ENCODE measurements at places on chromosomes 11 and 22.

- no peak for DNase-seq
These were observed 337.2 kb upstream of the B3GAT1 start for GRCh38 chr11:134749040-134749839.

DNA sequence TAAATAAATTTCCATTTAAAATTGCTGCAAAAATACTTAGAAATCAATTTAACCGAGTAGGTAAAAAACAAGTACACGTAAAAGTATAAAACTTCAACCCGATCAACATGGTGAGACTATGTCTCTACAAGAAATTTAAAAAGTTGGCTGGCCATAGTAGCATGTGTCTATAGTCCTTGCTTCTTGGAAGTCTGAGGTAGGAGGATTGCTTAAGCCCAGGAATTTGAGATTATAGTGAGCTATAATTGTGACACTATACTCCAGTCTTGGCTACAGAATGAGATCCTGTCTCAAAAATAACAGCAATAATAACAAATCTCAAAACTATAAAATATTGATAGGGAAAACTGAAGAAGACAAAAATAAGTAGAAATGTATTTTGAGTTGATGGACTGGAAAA, 11.1 kb downstream of the CASP4 start:
- DNase-seq: no peak

GRCh38 chr11:110710628-110711381, 1.4 kb downstream of the ARHGAP20 start:
- peak; percentile 29 for DNase-seq

DNA sequence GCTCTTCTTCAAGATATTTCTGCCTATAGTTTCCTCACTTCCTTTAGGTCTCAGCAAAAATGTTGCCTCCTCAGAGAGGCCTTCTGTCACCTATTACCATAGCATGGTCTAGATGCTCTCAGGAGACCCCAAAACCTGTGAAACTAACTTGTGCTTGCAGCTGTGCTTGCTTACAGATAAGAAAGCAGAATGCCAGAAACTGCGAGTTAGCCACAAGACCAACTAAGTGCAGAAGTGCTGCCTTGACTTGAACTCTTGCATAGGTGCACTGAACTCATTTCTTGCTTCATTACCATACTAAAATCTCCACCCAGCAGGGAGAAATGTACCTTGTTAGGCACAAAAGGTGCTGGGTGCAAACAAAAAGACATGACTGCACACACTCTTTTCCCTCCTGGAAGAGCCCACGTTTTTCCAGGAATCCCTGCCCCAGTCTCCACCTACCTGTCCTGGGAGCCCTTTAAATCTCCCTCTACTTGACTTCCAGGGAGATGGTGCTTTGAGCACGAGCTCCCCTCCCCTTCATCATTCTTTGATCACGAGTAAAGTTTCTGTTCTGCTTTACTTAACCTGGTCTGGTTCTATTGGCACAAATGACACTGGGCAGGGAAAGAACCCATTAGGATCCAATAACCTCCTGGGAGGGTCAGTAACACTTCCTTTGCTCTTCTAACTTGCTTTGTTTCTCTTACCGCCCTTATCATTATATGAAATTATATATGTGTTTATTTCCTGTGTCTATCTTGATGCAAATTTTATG, 137.7 kb upstream of the DDI1 start:
- DNase-seq: no peak

- no peak for DNase-seq
These were observed 91.5 kb downstream of the YAP1 start for GRCh38 chr11:102201776-102202175.

GRCh38 chr11:47725442-47726117, 10.4 kb upstream of the AGBL2 start:
- DNase-seq: no peak

- no peak for DNase-seq
These were observed 25.5 kb upstream of the GGTLC2 start for GRCh38 chr22:22618923-22619322.

GRCh38 chr11:75862437-75862836, 47.4 kb downstream of the UVRAG start:
- no peak for DNase-seq

DNA sequence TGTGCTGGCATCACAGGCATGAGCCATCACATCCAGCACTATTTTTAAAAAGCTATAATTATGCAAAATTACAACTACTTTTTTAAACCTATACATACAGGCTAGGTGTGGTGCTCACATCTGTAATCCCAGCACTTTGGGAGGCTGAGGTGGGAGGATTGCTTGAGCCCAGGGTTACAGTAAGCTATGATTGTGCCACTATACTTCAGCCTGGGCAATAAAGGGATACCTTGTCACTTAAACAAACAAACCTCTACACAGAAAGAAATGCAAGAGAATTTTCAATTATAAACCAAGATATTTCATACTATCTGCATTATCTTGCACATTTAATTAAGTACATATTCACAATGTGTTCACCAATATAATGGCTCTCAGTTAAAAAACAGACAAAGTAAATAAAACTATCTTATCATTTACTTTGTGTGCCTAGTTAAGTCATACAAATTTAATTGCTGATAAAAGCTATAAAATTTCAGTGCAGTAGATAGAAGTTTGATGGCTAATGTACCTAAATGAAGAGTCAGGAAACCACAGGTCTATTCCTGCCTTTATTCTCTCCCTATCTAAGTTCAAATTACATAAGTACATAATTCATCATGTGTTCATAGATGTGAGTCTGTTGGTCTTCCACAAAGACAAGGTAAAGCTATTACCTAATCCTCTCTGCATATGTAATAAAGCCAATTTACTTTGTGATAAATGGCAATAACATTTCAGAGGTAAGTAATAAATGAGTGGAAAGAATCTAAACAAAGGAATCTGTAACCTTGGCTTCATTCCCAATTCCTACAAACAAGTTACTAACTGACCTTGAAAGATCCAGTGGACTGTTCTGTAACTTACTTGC, 9.0 kb upstream of the RDX start:
- DNase-seq: no peak

DNA sequence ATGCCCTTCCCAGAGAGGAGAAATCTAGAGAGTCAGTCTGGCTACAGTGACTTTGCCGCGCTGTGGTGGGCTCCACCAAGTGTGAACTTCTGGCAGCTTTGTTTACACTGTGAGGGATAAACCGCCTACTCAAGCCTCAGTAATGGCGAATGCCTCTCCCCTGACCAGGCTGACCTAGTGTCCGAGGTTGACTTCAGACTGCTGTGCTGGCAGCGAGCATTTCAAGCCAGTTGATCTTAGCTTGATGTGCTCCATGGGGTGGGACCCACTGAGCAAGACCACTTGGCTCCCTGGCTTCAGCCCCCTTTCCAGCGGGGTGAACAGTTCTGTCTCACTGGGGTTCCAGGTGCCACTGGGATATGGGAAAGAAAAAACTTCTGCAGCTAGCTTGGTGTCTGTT, 38.6 kb upstream of the PTH start:
- DNase-seq: no peak

- no peak for DNase-seq
These were observed 53.7 kb downstream of the PPP6R2 start for GRCh38 chr22:50396751-50397370.

- no peak for DNase-seq
These were observed 32.2 kb downstream of the C22orf31 start for GRCh38 chr22:29029202-29030000.

DNA sequence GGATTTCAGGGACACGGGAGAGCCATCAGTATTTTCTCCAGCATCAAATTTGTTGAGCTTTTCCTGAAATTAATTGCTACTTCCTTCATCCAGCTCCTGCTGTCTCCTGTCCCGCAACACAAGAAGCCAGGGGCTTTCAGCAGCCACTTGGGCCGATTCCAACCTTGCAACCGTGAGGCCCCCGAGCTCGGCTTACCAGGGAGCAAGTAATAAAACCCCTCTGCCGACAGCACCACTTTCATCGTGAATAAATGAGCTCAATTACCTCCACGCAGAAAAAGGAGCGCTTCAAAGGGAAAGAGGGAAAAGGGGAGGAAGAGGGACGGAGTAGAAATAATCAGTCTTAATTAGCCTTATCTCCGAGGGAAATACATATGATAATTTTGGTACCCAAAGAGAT, 76.6 kb downstream of the CELSR1 start:
- no peak for DNase-seq

DNA sequence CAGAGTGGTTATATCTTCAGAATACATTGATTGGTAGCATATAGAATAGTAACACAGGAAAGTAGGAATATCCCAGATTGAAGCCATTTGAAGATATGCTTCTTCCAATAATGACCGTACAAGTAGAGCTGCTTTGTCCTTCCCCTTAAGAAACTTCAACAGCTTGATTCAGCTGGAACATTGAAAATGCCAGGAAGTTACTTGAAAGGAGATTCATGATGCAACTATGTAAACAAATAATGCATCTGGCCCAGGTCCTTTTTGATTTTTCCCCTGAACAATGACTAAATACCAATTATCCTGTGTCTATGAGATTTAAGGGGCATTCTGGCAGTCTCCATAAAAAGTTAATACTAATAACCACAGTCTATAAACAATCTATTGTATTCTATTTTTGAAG, 3.0 kb downstream of the DKK3 start:
- no peak for DNase-seq

- DNase-seq: peak; percentile 74
These were observed 5.6 kb upstream of the SH3BP1 start for GRCh38 chr22:37633625-37634416.

DNA sequence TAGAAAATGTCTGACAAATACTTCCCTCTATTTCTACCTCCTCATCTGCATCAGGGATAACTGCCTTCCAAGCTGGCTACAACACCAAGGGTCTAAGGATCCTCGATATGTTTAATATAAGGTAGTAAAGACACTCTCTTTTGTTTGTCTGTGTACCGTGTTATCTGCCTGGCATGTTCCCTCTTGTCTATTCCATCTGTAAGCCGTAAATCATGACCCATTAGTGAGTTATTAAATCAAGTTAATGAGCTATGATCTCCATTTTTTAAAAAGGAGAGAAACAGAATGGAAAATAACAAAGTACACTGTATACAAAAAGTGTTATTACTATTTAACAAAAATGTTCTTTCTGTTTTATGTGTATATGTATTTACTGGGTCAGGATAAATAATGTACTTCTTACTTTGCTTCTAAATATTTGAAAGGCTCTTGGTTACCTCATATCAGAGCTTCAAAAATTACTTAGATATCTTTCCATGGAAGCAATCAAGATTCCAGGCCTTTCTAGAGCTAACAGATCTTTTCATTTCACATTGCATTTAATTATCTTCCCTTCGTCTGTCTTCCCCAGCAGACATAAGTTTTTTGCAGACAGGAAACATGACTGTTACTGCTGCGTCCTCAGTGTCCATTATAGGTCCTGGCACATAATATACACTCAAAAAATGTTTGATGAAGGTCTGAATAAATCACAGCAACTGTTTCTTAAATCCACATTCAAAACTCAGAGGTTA, 342.6 kb upstream of the CCDC90B start:
- DNase-seq: no peak

- no peak for DNase-seq
These were observed 89.9 kb upstream of the PRDM11 start for GRCh38 chr11:45056529-45056928.

GRCh38 chr22:20021196-20022181, 579 bp downstream of the TANGO2 start:
- DNase-seq: peak; percentile 50

- no peak for DNase-seq
These were observed 157.7 kb downstream of the DBX1 start for GRCh38 chr11:20002312-20003216.

DNA sequence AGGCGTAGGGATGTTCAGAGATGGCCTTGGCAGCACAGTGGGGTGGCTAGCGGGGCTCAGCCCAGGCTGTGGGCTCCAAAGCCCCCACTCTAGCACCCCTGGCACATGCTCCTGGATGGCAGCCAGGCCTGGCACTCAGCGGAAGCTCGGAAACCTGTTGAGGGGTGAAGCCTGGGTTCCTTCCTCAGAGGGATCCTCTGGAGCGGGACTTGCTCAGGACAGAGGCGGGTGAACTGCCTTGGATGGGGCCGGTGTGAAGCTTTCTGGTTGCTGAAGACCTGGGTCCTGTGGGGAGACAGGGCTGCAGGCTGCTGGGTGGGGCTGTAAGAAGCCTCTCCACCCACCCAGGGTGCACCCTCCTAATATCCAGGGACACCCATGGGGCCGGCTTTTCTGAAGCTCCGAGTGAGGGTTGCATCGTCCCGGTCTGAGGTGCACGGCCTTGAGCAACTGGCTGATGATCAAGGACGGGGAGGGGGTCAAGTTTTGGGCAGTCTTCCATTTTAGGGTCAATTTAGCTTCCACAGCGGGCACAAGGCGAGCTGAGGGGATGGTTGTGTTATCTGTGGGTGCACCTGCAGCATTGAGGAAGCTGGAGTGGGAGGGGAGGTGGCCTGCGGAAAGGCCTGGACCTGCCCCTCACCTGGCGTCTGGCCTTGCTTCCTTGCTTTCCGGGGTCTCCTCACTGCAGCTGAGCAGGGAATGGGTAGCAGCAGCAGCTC, 5.2 kb downstream of the MRGPRE start:
- no peak for DNase-seq

GRCh38 chr11:115391598-115391997, 112.6 kb downstream of the CADM1 start:
- no peak for DNase-seq

GRCh38 chr22:33438273-33438672, 380.1 kb upstream of the SYN3 start:
- DNase-seq: no peak

DNA sequence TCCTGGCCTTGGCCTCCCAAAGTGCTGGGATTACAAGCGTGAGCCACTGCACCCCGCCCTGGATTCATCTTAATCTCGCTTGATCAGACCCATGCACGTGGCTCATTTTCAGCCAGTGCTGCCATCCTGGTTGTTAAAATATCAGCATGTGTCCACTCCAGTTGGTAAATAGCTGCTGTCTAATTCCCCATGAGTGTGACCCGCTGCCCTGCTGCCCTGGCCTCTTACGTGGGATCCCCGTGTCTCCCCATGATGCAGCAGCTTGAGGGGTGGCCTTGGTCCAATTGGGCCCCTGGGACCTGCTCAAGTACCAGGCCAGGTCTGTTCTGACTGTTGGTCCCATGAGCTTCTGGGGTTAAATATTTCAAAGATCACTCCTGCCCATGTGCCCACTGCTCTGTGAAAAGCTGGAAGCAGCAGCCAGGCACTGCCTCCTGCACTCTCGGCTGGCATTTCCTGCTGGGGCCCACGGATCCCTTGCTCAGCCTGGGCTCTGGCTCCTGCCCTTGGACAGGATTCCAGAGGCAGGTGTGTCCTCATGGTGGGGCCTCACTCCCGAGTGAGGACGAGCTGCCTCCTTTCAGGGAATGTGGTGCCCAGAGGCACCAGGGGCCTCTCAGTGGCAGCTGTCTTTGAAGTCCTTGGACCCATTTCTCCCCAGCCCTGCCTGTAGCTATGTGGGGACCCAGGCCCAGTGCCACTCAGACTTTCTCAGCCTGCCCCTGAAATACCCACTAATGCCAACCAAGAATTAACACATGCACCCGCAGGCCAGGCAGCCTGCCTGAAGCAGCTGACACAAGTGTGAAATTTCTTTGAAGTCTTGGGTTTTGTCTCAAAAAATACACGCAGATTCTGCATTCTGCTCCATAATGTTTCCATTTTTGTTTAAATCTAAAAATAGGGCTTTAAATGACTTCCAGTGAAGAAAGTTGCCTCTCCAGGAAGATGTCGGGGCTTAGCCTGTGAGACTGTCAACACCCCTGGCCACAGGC, 38.1 kb upstream of the PRDM11 start:
- DNase-seq: no peak

- no peak for DNase-seq
These were observed 375.7 kb upstream of the KIRREL3 start for GRCh38 chr11:127376301-127376700.
